ENCODE measurements at places on chromosomes 7 and 10.

GRCh38 chr10:132907821-132908620 is 34.3 kb downstream of the CFAP46 start:
- no peak for DNase-seq

DNA sequence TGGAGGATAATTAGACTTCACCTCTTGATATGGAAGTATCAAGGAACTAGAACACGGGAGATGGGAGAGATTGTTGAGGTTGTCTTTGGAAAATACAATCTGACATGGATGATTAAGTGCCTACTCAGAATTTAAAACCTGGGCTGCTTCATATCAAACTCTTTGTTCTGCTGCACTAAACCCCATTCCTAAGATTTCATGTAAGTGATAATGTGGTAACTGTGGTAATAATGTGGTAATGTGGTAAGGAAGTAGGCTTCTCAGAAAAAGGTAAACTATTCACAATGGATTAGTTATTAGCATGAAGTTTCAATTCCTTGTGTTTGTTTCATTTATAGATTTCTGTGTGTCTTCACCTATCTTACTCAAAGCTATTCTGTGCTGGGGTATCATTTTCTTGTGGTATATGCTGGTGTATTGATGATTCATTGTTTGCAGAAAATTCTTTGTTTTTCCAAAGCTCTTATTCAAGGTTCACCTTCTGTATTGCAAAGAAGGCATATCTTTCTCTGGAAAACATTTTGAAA is 129.9 kb upstream of the TAC1 start:
- DNase-seq = no peak

- no peak for DNase-seq
Observed at GRCh38 chr7:12685550-12685949, 1.9 kb upstream of the ARL4A start.

DNA sequence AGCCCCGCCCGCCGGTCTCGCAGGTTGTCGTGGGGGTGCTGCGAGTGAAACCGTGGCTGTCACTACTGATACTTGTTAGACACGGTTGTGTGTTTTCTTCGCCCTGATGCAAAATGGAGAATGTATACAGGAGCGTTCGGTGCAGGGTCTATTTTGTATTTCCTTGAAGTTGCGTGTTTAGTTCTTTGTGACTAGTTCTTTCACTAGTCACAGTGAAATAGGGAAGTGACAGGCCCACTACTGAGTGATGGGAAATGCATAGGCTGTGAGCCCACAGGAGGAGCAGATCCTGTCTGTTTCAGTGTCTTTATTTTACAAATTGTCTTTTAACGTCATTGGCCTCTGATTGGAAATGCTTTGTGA is 675 bp downstream of the ABRAXAS2 start:
- no peak for DNase-seq

- DNase-seq = no peak
Observed at GRCh38 chr10:133104068-133104962, 16.6 kb downstream of the ADGRA1 start.

- no peak for DNase-seq
Observed at GRCh38 chr10:119029613-119030420, at the start of gene NANOS1. NANOS1 (plus strand) TSS chr10:119029714; CDS start chr10:119029802, 88 bp downstream.

Data from non-pigmented ciliary epithelial cell (primary cell).